Mesenteric fat pad (tissue), 1 donor: ENCODE measurements at places on chromosomes 1 and 21. TPM values are rescaled to one million over a fixed set of nuclear protein-coding genes. Genes with fewer than 3 reads are reported as not detected.

GRCh38 chr1:7248549-7249199 lies 463.4 kb downstream of the CAMTA1 start:
- DNase-seq = no peak

CA6 gene
- not detected for total RNA-seq

GRCh38 chr1:205353612-205354011 lies 3.1 kb downstream of the KLHDC8A start:
- no peak for DNase-seq

CD5L gene
- not detected for total RNA-seq

GRCh38 chr1:67570486-67571143 lies 114.4 kb upstream of the GADD45A start:
- no peak for DNase-seq

NCAM2 gene
- 0.93 TPM for total RNA-seq

DNA sequence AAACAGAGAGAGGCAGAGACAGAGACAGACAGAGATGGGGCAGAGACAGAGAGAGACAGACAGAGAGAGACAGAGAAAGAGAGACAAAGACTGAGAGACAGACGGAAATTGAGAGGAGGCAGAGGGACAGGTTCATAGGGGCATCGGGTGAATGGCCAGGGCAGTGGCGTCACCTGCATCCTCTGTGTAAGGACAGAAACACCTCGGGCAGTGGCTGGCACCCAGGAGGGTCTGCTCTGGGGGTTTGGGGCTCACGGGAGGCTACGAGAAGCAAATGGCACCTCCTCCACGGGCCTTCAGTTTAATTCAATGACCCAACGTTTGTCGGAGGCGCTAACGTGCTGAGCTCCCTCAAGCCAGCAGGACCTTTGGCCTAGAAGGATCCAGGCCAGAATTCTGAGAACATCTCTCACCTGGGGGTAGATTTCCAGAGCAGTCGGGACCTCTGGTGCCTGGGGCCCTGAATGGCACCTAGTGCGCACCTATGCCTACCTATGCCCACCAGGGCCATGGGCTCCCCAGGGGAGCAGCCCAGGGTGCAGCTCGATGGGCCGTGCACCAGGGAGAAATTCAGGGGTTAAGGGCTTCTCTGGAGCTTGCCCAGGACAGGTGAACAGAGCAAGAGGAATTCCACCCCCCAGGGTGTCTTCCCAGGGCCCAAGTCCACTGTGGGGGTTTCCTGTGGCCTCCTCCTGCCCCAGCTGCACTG lies 20.6 kb upstream of the PTTG1IP start:
- no peak for DNase-seq

DNA sequence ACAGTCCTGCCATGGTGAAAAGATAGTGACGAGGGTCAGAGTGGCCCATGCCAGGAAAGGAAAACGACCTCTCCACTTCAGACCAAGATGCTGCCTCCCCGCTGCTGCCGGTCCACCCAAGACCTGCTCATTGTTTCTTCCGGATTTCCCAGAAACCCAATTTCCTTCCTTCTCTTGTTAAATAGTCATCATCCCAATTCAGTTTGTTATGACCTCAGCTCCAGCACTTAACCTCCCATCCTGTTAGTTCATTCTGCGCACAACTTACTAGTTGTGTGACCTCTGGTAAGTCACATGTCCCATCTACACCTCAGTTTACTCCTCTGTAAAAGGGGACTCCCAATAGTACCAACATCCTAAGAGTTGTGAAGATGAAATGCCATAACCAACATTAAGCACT lies 29.9 kb upstream of the PPP1R15B start:
- DNase-seq = no peak

- no peak for DNase-seq
Measured at GRCh38 chr1:40381268-40382107, 8.0 kb downstream of the SMAP2 start.

CCDC185 gene
- total RNA-seq = not detected

LCE1B gene
- total RNA-seq = not detected

GRCh38 chr1:106780806-106781569 lies 275.5 kb upstream of the PRMT6 start:
- DNase-seq = no peak

VSIG8 gene
- not detected for total RNA-seq

S100A8 gene
- 674 TPM for total RNA-seq

DNA sequence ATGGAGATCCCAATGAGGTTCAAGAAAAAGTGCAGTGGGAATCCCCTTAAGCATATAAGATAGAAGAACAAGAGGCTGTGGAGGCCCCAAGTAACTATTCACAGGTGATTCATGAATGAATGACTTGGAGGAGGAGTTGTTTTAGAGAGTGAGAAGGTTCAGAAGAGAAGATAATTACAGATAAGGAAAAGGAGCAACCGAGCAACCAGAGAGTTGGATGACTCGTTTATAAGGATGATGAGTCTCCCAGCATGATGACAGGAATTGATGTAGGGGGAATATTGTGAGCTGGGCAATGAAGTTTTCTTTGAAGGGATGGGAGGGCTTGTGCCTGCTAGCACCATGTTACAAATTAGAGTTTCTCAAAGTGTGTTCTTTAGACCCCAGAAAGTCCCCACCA lies 9.8 kb downstream of the C8A start:
- DNase-seq = no peak

KCNH1 gene
- total RNA-seq = 0.26 TPM

C1orf50 gene
- 4.3 TPM for total RNA-seq

DYNLT4 gene
- total RNA-seq = not detected
